HepG2 (cell line): ENCODE measurements at places on chromosomes 16 and 17.

DNA sequence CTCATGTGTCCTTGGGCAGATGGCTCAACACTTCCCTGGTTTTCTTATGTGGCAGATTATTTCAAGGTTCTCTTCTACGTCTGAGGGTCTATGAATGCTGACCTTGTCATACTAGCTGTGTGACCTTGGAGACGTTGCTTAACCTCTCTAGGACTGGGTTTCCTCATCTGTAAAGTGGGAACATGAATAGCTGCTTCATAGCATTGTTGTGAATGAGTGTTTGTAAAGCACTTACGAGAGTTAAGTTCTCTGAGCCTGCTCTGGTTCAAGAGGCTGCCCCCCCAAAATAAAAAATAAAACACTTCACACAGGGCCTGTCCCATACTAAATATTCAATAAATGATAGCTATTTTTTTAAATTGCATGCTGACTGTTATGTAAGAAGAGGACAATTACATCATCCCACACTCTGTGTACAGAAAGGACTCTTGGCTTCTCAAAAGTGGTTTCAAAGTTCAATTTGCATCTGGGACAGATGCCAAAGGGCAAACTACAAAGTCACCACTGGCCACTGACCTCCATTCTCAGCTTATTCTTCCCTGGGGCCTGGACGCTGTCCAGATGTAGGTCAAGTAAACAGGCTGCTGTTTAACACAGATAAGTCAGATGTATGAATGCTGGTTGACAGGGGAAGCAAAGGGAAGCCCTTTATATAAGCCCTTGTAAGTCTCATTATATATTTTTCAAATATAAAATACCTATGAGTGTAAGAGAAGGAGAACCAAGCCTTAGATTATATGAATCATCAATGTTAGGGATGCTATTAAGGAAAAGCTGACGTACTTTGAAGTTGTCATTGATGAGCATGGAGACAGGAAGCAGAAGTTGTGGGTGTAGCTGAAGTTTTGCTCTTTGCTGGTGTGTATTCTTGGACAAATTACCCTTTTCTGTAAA, 15.4 kb upstream of the NDEL1 start:
- peak; percentile 97 for DNase-seq

GRCh38 chr17:76951375-76951905, 83.2 kb downstream of the MGAT5B start:
- no peak for DNase-seq

GRCh38 chr16:69325784-69326171, 4.6 kb downstream of the PDF start:
- DNase-seq, result no peak

GRCh38 chr17:40097087-40097486, 3.3 kb downstream of the NR1D1 start:
- DNase-seq, result no peak

- DNase-seq, result no peak
Observed at GRCh38 chr17:2967515-2967914, 95.9 kb downstream of the OR1D5 start.

DNA sequence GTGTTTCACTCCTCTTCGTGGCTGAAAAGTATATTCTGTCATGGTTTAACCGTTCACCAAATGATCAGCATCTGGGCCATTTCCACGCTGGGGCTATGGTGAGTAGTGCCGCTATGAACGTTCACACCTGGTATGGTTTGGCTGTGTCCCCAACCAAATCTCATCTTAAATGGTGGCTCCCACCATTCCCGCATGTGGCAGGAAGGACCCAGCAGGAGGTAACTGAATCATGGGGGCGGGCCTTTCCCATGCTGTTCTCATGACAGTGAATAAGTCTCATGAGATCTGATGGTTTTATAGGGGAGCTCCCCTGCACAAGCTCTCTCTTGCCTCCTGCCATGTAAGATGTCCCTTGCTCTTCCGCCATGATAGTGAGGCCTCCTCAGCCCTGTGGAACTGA, 45.7 kb upstream of the ZNF469 start:
- DNase-seq, result no peak

DNA sequence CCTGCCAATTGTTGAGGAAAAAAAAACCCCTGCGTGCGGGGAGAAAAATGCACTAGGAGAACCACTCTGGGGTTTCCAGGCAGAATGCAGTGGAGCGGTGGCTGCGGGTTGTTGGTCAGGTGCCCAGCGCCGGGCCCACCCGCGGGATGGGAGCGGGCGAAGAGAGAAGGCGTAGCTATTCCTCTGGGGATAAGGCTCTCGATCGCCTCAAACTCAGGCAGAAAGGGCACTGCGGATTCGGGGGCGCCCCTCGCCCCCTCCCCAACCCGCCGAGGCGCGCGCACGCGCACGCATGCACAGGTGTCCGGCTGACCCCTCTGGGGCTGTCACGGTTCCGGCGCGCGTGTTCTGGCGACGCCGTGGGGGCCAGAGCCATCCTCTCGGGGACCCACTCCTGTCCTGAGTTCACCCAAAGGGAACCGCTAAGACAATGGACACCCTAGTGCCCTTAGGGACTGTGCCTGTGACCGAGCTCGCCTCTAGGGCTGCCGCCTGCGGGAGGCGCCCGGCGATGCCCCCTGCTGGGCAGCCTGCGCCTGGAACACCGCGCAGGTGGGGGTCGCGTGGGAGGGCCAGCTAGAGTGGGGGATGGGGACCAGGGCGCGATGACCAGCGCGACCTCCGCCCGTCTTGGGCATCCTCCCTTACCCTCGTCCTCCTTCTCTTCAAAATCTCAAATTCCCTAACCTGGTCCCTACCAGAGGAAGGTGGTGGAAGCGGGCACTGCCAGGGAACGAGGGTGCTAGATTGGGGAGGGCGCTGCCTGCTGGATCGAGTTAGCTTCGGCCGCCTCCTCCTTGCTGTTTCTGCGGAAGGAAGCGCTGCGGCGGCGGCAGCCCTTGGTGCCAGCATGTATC, 14.4 kb upstream of the CBX8 start:
- DNase-seq, result peak; percentile 64

DNA sequence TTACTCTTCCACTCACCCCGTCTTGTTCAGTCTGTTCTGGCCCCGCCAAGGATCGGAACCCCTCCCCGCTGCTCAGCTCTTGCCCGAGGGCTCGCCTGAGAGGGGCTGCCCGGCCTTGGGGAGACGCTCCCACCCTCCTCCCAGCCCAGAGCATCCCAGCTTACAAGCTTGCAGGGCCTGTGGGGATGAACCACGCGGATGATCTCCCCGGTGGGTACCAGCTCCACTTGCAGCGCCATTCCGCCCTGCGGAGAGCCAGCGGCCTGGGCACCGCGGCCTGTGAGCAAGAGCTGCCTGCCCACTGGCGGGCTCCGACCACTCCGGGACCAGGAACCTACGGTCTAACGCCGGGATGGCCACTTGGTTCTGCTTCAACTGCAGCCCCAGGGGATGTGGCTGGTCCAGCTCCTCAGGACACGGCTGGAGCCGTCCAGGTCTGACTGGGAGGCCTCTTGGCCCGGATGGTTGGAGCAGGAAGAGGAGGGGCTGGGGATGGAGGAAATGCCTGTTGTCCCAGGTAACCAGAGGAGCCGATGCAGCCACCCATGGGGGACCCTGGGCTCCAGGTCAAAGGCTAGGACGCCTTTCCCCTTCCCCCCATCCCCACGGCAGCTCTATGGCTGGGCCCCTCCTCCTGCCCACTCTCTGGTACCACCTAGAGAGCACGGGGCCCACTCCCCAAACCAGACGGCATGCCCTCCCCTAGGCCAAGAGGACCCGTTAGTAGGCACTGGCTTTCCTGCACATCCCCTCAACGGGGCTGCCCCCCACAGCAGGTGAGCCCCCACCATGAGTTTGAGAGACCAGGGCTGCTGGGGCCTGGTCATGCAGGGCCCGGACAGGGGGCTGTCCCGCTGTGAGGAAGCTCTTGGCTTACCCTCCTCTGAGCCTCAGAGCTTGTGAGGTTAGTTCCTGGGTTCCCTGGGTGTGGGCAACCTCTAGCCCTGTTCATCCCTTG, at the start of gene MYO1C:
Gene MYO1C, minus strand, starts transcription at position 438 of the 958 bp plus-strand sequence. Its CDS starts 199 bp downstream, at position 239.
- no peak for DNase-seq

DNA sequence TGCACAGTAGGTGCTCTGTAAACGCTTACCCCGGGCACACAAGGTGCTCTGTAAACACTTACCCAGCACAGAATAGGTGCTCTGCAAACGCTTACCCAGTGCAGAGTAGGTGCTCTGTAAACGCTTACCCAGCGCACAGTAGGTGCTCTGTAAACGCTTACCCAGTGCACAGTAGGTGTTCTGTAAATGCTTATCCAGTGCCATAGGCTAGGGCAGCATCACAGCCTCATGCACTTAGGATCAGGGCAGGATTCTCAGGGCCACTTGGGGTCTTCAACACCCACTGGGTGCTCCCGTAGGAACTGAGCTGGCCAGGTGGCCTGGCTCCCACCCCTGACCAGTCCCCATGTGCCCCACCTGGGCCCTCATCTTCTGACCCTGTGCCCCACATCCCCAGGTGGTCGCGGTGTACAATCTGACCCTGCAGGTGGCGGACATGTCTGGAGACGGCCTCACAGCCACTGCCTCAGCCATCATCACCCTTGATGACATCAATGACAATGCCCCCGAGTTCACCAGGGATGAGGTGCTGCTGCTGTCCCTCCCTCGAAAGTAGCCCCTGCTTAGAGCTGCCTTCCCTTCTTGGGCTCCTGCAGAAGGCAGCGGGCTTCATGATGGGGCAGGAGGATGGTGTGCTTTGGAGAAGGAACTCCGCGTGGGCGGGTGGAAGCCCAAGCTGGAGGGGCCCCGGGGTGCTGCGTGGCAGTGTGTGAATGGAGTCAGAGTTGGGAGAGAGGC, 13.1 kb downstream of the SLC22A31 start:
- DNase-seq, result no peak

GRCh38 chr17:47975189-47975822, 4.4 kb downstream of the CDK5RAP3 start:
- no peak for DNase-seq

- no peak for DNase-seq
Observed at GRCh38 chr17:2138318-2138717, 83.4 kb downstream of the HIC1 start.

DNA sequence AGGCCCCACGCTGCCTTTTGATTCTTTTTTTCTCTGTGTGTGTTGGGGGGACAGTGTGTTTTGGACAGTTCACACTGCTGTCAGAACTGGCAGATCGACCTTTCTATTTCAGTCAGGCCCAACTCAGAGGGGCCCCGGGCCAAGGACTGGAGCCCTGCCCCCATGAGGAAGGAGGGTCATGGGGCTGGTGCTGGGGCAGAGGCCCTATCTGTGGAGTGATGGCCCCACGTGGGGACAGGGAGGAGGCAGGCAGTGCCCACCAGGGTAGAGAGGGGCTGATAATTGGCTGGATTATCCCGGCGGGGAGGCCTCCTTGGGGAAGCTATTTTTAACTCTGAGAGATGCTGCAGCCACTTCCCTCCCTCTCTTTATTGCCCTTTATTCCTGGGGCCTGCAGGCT, 5.7 kb upstream of the KCNJ12 start:
- no peak for DNase-seq

DNA sequence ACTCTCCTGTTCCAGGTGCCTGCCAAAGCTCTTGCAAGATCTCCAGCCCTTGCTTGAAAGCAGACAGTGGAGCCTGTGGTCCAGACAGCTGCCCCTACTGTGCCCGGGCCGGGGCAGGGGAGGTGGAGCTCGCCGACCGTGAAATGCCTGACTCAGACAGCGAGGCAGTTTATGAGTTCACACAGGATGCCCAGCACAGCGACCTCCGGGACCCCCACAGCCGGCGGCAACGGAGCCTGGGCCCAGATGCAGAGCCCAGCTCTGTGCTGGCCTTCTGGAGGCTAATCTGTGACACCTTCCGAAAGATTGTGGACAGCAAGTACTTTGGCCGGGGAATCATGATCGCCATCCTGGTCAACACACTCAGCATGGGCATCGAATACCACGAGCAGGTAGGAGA, 17.7 kb downstream of the CACNA1G start:
- no peak for DNase-seq

GRCh38 chr17:68431661-68432071, 25.6 kb downstream of the WIPI1 start:
- DNase-seq, result peak; percentile 25

DNA sequence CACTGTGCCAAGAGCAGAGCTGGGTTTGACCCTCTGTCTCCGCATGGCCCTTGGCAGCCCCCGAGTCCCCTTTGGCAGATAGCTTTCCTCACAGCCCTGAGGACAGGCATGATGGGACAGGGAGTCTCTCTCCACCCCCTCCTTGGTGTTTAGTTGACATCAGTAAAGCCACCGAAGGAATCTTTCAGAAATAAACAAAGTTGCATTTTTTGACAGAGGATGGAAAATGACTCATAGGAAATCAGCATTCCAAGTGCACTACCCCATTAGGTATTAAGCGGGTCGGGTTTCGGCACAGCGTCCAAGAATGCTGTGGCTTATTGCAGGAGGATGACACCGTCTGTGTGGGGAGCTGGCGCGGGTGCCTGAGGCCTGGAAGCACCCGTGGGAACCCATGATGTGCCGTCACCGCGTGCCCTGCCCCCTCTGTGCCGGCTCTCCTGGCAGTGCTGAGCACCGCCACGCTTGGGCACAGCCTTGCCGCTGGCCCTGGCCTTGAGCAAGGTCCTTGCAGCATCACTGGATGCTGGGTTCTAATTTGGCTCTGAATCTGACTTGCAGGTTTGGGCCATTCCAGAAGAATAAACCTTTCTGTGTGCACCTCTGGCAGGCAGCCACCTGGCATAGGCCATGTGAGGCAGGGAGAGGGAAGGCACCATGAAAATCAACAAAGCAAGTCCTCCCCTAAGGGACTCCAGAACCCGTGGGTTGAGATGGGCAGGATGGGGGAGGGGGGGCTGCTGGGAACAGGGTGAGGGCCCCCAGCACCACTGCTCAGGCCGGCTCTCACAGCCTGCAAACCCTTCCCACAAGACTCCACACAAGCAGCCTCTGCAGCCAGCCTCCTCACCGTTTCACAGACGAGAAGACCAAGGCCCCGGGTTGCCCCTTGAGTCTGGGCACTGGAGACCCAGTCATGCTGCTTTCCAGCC, 50.5 kb upstream of the ZNF469 start:
- no peak for DNase-seq

- DNase-seq, result no peak
Observed at GRCh38 chr17:76307966-76308338, at the start of gene QRICH2. QRICH2 (minus strand) TSS chr17:76308276; CDS start chr17:76307998, 278 bp downstream.
